GM12864 (cell line): ENCODE measurements at places on chromosomes 11 and 22.

- DNase-seq, result no peak
Measured at GRCh38 chr11:74135127-74135840, 35.5 kb downstream of the C2CD3 start.

DNA sequence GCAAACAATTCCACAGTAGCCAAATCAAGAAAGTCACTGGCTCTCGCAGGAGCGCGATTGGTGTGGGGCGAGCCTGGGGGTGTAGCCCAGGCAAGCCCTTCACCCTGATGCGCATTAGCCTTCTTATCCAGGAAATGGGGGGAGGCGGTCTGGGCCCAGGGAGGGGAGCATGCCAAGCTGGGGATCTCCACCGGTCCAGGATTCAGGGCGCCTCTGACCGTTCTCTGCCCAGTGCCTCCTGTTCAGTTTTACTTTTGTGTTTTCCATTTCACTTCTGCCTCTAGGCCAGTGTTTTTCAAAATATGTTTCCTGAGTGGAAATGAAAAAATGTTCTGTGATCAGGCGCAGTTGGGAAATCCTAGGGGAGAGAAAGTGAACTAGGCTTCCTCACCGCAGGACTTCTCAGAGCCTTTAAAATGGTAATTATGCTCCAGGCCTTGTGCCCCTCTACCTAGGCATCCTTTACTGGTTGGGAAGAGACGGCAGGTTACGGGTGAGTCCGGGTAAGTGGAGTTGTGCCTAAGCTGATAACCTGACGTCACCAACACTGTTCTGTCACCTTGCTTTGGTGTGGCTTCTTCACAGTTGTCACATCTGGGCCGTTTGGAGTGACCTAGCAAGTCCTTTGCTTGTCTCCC is 18.4 kb downstream of the LRP5 start:
- DNase-seq, result no peak

GRCh38 chr11:2888266-2888968 is 2.8 kb upstream of the CDKN1C start:
- no peak for DNase-seq

GRCh38 chr22:46229701-46230100 is 20.4 kb downstream of the CDPF1 start:
- DNase-seq, result no peak

DNA sequence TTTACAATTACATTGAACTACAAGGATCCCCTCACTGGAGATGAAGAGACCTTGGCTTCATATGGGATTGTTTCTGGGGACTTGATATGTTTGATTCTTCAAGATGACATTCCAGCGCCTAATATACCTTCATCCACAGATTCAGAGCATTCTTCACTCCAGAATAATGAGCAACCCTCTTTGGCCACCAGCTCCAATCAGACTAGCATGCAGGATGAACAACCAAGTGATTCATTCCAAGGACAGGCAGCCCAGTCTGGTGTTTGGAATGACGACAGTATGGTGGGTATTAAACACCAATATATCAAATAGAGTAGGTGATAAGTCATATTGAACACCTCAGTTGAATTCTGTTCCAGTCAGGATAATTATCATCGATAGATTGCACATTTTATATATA is 4.4 kb downstream of the FBXO7 start:
- DNase-seq, result no peak

DNA sequence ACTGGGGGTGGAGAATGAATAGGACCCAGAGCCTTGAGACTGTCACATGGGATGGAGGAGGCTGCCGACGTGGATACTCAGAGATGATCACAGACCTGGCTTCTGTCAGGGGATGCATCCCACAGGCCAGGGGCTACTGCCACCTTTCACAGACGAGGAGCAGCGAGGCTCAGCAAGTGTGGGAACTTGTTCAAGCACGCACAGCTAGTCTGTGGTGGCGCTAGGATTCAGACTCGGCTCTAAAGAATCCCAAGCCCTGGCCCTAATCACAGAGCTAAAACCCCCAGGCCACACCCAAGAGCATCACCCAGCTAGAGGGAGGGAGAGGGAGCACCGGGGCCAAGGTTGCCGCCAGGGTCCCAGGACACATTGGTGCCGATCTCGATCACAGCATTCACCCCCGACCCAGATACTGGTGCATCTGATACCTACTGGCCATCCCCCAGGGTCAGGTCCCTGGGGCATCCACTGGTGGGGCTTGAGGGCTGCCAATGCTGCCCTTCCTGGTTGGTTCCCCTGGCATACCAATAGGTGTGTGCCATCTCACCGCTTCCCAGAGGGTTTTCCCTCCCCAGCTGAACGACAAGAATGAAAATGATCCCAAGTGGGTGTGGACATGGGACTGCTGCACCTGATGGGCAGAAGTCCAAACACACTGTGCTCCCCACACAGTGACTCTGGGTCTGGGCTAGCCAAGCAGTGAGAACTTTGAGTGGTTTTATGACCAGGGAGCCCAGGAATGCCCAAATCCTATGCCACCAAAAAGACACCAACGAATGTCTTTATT is 6.2 kb downstream of the CHST1 start:
- no peak for DNase-seq

GRCh38 chr11:1163321-1163910 is 5.7 kb downstream of the MUC5AC start:
- DNase-seq, result no peak

DNA sequence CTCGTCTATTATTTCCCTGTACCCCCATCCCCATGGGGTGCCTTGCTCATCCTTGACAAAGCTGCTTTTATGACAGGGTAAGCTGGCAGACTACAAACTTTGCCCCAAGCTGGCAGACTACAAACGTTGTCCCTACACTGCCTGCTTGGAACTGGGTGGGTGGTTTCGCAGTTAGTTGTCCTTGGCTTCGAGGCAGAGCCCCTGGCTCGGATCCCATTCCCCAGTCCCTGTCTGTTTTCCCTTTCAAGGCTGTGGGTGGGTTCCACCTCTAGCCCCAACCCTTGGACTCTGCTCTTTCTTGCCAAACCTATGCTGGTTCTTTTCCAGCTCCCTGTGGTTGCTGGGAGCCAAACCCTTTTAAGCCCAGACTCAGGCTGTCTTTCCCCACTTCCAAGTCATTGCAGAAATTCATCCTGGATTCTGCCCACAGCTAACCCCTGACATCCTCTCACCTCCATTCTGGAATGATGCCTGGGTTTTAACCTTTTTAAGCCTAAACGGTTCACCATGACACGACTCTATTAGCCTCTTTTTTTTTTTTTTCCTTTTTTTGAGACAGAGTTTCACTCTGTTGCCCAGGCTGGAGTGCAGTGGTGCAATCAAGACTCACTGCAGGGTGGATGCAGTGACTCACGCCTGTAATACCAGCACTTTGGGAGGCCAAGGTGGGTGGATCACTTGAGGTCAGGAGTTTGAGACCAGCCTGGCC is 9.2 kb upstream of the RBM14 start:
- DNase-seq, result no peak

DNA sequence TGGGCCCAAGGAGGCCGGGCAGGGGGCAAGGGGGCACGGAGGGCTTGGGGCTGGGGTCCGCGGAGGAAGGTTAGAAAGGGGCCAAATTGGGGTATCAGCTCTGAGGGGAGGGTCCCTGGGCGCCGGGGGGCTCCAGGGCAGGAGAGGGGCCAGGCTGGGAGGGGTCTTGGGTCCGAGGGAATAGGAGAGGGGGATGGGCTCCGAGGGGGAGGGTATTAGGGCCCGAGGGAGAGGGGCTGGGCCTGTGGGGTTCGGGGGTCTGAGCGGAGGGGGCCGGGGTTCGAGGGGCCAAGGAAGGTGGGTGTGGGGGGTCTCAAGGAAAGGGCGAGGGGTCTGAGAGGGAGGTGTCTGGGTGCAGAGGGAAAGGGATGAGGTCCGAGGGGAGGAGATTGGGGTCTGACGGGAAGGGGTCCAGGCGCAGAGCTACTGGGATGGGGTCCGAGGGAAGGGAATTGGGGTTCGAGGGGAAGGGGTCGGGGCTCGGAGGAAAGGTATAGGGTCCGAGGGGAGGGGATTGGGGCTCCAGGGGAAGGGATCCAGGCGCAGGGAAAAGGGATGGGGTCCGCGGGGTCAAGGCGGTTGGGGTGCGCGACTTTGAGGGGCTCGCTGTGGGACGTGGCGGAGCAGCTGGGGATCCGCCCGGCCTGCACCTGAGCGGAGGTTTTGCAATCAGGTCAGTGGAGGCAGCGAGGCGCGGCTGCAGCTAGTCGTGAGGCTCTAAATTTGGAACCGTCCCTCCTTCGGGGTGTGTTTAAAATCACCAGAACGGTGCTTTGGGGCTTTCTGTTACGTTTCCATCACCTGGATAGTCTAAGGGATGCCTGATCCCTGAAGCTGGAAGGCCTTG is 728 bp downstream of the CTTN start:
- no peak for DNase-seq

DNA sequence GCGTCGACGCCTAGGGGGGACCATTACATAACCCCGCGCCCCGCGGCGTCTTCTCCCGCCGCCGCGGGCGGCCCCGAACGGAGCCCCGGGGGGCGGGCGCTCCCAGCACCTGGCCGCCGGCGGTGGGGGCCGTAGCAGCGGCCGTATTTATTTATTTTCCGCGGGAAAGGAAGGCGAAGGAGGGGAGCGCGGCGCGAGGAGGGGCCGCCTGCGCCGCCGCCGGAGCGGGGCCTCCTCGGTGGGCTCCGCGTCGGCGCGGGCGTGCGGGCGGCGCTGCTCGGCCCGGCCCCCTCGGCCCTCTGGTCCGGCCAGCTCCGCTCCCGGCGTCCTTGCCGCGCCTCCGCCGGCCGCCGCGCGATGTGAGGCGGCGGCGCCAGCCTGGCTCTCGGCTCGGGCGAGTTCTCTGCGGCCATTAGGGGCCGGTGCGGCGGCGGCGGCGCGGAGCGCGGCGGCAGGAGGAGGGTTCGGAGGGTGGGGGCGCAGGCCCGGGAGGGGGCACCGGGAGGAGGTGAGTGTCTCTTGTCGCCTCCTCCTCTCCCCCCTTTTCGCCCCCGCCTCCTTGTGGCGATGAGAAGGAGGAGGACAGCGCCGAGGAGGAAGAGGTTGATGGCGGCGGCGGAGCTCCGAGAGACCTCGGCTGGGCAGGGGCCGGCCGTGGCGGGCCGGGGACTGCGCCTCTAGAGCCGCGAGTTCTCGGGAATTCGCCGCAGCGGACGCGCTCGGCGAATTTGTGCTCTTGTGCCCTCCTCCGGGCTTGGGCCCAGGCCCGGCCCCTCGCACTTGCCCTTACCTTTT is at the start of gene EP300:
EP300 (plus strand) TSS at position 570 of the 795 bp plus-strand sequence. CDS start 413 bp downstream, outside the sequence.
- peak; percentile 56 for DNase-seq

DNA sequence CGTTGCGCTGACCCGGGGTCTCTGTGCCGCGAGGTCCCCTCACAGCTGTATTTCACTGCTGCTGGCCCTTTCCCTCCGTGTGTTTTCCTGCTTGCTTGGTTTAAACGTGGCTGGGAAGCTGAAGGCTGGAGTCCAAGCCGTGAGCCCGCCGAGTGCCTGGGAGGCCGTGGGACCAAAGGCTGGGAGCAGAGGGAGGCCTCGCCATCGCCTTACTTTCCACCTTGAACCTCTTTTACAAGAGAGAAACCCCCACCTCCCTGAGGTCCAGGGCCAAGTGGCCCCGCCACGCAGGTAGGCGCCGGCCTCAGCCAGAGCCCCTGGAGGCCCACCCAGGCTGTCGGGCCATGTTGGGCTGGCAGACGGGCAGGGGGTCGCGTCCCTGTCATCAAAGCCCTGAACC is 411.6 kb downstream of the TBC1D22A start:
- DNase-seq, result no peak

- peak; percentile 25 for DNase-seq
Measured at GRCh38 chr11:78645226-78646202, 70.8 kb upstream of the NARS2 start.

DNA sequence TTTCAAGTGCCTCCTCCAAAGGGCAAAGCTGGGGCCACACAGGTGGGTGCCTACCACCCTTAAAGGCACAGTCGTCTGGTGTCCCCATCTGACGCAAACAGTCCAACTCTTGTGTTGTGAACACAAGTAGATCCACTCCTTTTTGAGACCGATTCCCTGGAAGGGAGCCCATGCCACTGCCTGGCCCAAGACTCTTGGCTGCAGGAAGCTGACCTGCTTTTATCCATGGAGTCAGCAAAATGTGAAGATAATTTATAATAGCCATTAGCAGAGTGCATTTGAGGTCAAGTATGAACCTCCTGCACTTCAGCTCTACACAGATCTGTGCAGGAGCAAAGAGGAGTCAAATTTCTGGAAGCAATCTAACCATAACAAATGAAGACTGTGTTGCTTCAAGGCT is 68.5 kb downstream of the ADM start:
- DNase-seq, result no peak

DNA sequence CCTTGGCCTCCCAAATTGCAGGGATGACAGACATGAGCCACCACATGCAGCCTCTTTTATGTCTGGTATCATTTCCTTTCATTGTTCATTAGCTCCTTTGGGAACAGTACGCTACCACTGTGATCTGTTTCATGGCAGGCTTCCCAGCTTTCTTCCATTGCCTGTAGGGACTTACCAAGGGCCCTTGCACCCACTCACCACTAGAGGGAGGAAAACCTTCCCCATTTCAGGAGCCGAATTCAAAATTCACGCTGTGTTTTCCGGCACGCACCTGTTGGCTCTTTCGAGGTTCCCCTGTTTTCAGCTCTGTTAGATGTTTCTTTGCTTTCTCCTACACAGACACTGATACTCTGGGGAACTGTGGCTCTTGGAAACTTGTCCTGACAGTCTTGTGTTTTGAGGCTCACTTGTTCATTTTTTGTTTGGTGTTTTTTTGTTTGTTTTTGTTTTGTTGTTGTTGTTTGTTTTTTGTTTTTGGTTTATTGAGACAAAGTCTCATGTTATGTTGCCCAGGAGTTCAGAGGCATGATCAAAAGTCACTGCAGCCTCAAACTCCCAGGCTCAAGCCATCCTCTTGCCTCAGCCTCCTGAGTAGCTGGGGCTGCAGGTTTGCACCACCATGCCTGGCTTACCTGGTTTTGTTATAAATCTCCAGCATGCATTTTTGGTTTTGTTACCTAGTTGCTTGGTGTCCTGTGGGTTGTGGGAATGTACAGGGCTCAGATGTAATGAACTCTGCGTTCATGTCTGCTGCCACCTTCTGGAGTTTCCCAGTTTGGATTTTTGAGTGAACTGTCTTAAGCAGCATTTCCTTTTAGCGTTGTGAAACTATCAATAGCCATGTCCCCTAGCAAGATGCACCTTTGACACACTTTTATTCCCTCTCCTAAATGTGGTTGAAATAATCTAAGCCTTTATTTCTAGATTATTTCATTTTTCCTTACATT is 2.3 kb downstream of the KRTAP5-11 start:
- no peak for DNase-seq

DNA sequence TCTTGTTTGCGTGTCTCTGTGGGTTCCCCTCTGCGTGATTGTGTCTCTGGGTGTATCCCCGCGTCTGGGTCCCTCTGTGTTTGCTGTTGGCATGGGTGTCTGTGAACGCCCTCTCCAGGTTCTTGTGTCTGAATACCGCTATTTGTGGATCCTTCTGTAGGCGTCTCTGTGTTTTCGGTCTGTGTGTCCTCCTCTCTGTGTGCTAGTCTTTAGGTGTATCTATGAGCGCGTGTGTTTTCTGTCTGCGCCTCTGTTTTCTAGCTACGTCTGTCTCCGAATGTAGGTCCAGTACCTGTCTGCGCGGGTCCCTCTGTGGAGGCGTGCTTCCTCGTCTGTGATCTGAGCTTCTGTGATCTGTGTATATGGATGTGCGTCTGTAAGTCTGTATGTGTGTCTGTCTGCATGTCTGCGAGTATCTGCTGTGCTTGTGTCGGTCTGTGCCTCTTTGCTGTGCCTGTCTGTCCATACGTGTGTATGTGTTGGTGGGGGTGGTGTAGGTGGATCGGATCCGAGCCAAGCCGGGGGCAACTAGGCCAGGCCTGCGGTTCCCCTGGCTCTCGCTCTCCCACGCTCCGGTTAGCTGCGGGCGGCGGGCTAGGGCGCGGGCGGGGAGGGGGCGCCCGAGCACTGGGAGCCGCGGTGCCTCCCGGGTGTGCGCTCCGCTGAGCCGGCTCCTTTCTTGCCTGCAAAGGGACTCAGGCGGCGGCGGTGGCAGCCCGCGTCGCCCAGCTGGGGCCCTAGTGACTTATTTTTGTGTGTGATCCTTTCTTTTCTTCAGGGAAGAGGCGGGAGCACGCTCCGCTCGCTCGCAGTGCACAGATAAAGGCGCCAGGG is 105.3 kb upstream of the E2F8 start:
- DNase-seq, result no peak
